ENCODE measurements at places on chromosomes 3 and 15.

DNA sequence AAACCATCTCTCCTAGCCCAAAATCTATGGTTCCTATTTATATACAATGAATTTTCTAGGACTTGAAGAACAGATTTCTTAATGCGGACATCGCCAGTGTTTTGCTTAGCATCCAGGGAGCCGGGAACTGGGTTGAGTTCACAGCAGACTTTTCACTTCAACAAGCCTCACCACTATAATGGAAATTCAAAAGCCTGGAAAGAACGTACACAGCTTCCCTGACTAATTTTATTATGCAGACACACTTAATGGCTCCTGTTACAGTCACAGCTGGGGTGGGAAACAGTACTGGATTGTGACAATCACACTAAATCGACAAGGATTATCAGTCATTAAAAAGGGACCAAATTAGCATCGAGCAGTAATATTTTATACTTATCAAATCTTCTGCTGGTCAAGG is 129.2 kb upstream of the BNIP2 start:
- DNase-seq = no peak

DNA sequence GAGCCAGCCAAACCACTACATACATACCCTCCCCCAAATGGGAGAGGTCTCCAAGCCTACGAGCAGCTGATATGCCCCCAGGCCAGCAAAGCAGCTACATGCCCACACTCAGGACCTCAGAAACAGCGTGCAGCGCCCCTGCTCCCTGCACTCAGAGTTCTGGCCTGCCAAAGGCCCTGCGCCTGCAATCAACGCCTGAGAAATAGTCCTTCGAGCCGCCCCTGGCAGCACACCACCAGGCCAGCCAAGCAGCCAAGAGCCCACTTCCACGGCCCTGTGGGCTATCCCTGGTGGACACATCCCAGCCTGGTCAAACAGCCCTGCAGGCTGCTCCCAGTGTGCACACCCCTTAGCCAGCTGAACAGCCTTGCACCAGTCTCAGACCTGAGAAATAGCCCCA is 139.1 kb downstream of the DMXL2 start:
- DNase-seq = no peak

DNA sequence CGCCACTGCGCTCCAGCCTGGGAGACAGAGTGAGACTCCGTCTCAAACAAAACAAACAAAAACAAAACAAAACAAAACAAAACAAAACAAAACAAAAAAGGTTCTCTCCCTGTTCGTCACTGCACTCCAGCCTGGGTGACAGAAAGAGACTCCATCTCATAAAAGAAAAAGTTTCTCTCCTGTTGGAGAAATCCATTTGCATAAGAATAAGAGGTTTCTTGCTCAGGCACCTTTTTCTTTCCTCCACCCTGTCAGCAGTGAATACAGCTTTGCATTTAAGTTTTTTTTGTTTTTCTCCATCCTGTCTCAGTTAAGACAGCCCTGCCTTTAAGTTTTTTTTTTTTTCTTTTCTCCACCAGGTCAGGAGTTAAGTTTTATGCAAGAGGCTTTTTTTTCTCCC is 109.5 kb downstream of the DPH6 start:
- no peak for DNase-seq

DNA sequence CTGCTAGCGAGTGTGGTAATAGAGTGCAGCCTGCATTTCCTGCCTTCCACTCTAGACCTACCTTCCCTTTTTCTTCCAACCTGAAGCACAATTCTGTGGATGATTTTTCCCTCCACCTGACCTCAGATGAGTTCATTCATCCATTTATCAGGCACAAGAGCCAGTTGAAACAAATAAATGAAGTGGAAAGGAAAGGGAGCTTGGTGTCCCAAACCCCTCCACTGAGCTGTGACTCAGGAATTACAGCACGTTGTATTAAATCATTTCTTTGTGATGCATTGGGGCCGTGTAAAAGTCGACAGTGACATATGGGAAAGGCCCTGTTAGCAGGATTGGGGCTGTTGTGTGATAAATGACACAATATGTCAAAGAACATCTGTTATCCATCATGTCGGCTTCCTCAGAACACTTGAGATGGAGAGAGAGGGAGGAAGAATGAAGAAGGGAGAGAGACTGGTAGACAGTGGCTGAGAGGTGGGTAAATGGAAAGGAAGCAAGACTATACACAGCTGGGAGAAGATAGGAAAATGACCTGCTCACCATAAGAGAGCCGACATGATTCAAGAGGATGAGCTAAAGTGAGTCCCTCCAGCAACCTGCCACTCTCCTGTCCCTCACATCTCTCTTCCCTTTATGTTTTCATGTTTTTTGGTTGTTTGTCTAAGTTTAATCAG is 366.0 kb downstream of the AGBL1 start:
- DNase-seq = no peak

- DNase-seq = no peak
Measured at GRCh38 chr15:56844892-56845291, 73.6 kb upstream of the TCF12 start.

GRCh38 chr3:11661827-11662226 is 18.1 kb upstream of the VGLL4 start:
- no peak for DNase-seq

- DNase-seq = no peak
Measured at GRCh38 chr3:76044601-76045600, 259.6 kb upstream of the ZNF717 start.

GRCh38 chr3:100185847-100186246 is 71.5 kb upstream of the FILIP1L start:
- DNase-seq = no peak

DNA sequence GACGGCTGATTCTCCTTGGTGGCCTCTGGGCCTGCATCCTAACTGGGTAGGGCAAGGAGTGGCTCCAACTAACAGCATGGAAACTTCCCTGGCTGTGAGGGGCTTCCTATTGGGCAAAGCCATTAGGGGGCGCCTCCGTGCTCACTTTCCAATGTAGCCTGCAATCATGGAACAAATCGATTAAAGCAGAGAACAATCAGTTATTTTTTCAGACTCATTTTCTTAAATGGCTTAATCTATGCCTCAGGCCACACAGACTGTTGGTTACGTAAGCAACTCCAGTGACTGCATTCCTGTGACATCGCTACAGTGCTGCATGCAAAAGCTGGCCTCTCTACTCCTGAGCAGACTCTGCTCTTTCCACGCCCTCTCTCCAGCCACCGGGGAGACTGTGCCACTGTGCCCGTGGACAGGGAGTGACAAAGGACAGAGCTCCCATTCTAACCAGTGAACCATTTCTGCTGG is 278.9 kb downstream of the KLF13 start:
- no peak for DNase-seq

GRCh38 chr3:7506606-7507180 is 645.8 kb downstream of the GRM7 start:
- DNase-seq = no peak

GRCh38 chr3:119311081-119311925 is 17.1 kb downstream of the ARHGAP31 start:
- no peak for DNase-seq

DNA sequence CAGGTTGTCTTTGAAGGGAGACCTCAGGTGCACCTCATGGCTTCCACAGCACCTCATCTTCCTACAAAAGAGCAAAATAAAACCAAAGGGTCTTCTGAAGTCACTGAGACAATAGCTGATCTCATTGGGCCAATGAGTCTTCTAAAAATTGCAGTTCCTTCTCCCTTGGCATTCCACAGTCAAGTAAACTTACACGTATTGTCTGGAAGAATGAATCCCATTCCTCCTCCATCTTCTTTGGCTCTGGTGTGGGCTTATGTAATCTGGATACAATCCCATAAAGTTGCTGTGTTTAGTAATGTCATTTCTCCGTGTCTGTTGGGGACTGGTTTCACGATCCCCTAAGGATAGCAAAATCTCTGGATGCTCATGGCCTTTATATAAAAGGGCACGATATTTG is 85.5 kb upstream of the CGNL1 start:
- no peak for DNase-seq

- DNase-seq = no peak
Measured at GRCh38 chr15:78481917-78482316, 25.5 kb upstream of the HYKK start.

DNA sequence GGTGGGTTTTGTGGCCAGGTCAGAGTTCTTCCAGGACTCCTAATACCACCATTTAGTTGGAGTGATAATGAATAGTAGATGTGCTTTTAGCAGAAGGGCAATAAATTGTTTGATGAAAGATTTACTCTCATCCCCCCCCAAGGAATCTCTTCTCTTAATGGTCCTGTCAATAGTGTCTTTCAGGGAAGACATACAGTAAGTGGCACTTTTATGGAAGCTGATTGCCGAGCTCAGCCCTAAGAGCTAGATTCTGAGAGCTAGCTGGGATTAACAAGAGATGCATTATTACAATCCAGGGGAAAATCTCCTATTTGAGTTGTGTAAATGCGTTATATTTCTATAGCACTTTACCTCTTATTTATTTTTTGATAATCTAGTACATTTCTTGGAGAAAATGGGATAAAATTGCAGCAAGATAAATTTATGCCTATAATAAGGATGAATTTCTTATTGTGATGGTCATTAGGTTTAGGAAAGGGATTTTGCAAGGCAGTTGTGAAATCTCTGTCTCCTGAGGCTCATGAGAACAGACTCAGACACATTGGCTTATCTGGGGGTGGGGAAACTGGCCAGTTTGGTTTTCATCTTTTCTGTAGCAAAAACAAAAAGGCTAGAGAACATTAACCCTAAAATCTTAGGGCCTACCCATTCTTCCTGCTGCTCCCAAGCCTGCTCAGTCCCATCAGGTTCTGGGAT is 41.6 kb upstream of the CLSTN2 start:
- no peak for DNase-seq

- no peak for DNase-seq
Measured at GRCh38 chr3:42166662-42167300, 75.6 kb downstream of the TRAK1 start.

GRCh38 chr15:69751566-69751965 is 298.9 kb downstream of the RPLP1 start:
- no peak for DNase-seq

GRCh38 chr3:41462103-41462691 is 262.9 kb downstream of the CTNNB1 start:
- no peak for DNase-seq

GRCh38 chr3:74004386-74004785 is 379.6 kb upstream of the PDZRN3 start:
- DNase-seq = no peak

DNA sequence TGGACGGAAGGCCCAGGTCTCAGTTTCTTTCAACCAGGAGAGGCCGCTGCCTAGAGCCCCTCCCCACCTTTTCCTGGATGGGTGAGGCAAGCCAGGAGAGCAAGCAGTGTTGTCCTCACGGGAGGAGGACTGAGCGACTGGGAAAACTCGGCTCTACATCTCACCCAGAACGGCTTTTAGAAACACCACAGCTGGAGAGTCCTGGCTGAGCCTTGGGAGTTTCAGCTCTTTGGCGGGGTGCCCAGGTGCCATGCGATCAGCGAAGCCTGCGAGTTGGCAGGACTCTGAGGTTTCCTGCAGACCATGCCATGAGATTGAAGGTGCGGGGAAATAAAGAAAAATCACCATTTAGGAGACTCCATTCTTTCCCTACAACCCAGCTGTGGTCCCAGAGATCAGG is 26.0 kb downstream of the PPCDC start:
- no peak for DNase-seq

- no peak for DNase-seq
Measured at GRCh38 chr3:188164248-188164687, 10.3 kb downstream of the LPP start.

DNA sequence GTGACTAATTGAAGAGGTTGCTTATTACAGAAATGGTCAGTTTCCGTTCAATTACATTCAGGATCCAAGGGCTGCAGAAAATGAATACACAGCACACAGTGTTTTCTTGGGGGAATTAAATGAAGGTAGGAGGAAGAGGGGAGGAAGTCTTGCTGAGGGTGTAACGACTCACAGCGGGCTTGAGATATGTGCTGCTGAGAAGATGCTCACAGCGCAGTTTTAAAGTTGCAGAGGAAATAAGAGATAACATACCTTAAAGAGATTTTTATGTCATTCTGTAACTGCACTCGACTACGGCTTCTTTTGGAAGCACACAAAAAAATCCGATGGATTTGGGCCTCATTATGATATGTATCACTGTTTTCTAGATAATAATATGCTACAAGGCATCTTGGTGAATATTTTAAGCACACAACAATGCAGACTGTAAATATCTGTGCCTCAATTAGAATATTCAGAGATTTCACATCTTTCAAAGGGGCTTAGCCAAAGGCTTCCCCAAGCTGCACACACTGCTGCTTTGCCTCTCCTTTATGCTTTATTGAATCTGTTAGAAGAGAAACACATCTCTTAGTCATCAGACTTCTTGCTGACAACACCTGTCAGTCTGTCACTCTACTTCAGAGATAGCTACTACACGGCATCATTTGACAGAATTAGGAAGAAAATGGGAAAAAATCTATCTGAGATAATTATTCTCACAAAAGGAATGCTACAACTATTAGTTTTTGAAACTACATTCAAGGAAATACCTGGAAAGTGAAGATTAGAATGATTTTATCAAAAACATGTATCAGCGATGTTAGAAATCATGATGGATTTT is 773.2 kb downstream of the OTOL1 start:
- no peak for DNase-seq

DNA sequence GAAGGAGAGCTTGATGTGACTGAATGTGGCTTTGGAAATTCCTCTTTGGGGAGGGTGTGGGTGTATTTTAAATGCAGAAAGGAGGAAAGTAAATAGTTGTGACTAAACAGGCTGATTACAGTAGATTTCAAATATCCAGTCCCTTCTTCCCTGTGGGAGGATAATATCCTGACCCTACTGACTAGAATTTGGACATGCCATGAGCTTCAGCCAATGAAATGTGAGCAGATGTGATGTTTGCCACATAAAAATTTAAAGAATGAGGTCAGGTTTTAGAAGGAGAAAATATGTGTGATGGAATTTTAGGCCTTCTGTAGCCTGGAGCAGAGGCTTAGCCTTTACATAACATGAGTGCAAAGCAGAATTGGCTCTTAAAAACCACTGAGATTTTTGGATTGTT is 1218.9 kb downstream of the ROBO2 start:
- DNase-seq = no peak

DNA sequence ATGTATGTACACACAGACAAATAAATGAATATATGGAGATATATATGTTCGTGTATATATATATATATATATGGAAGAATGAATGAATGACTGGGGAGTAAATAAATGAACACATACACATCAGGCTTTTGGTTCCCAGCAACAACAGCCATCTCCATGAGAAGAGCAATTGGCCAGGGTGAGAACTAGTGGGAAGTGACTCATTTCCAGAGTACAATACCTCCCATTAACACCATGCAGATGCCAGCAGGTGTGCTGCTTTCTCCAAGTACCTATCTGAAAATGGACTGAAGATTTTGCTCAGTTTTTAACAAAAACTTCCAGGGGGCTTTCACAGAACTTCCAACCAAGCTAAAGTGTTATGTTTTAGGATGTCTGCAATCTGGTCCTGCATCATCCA is 179.8 kb upstream of the SLC2A2 start:
- DNase-seq = no peak

- no peak for DNase-seq
Measured at GRCh38 chr3:159672728-159673688, 315.6 kb upstream of the IL12A start.
